ENCODE measurements at places on chromosomes 4 and X.

- no peak for DNase-seq
Measured at GRCh38 chr4:19987746-19988145, 264.0 kb upstream of the SLIT2 start.

- DNase-seq = no peak
Measured at GRCh38 chrX:2691543-2692220, 587 bp downstream of the CD99 start.

DNA sequence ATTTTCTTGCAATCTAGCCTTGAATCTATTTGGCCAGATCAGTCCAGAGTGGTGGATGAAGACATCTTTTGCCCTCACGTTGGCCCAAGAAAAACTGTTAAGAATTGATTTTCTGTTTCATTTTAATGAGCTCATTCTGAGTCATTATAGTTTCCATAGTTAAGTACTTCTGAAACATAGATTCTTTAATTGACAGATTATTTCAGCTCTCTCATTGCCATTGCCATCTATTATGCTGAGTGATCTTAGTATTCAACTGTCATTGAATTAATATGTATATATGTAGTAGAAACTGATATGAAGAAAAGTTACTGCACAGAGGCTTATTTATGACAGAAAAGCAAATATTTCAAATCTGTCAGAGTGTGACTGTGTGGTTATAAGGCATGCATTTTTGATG, 45.5 kb upstream of the PPP1R2C start:
- DNase-seq = no peak

GRCh38 chrX:123121241-123121640, 62.8 kb upstream of the GRIA3 start:
- DNase-seq = no peak

DNA sequence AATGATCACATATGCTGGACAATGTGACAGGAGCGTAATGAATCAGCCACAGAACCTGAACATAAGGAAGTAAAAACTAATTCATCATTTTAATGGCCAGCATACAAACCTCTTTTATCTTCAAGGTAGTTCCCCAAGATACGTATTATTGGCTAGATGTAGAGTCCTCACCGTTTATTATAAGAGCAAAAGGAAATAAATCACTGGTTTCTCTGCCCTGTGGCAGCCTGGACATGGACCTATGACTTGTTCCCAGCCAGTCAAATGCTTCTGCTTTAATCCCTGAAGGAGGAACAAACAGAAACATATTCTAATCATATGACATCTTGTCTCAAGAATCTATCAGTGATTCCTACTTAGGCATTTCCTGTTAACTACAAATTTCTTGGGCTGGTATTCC, 86.8 kb upstream of the FAM241A start:
- DNase-seq = no peak

GRCh38 chrX:57083143-57083542, 38.2 kb downstream of the SPIN2B start:
- DNase-seq = no peak

DNA sequence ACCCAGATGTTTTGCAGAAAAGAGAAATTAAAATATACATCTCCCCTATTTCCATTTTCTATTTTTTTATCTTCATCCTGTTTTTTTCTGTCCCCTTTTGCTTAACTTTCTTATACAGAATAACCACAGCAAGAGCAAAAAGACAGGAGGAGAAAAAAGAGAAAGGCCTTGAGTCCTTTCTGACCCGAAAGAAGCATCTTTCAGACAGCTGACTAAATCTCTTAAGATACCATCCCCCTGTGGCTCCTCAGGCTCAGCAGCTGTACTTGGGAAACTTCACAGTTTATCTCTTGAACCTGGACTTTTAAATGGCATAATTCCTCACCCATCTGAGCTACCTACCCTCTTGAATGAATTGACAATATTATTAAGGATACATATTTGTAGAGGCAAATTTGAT, 100.2 kb downstream of the FIP1L1 start:
- no peak for DNase-seq

- no peak for DNase-seq
Measured at GRCh38 chrX:1537031-1537715, at the start of gene P2RY8. Gene P2RY8 (minus strand): TSS chrX:1537185. CDS start chrX:1466558, 70,627 bp downstream.

- DNase-seq = no peak
Measured at GRCh38 chr4:136458326-136458725, 1074.0 kb downstream of the PCDH18 start.
